ENCODE measurements at places on chromosomes 6 and 20. TPM values are rescaled to one million over a fixed set of nuclear protein-coding genes. Genes with fewer than 3 reads are reported as not detected.
A peak's percentile ranks its signal among the peaks of the same experiment; 100 is the strongest.

- no peak for DNase-seq
These were observed 24.8 kb upstream of the DYNLRB1 start for GRCh38 chr20:34491226-34491931.

DNA sequence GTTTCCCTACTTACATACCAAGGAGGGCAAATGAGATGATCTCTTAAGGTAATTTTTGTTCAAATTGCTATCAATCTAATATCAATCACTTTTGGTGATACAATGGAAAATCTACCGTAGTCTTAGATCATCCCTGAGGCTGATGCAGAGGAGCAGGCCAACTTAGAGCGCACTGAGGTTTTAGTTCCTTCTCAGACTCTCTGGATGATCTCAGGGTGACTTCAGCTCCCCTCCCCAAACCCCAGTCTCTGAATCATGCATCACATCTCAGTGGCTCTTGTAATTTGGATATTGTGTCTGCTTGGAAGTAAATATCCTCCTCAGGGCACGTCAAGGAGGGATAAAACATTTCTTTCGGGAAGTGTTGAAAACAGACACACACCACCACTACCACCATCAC is 5.9 kb downstream of the TUBB2B start:
- no peak for DNase-seq

DNA sequence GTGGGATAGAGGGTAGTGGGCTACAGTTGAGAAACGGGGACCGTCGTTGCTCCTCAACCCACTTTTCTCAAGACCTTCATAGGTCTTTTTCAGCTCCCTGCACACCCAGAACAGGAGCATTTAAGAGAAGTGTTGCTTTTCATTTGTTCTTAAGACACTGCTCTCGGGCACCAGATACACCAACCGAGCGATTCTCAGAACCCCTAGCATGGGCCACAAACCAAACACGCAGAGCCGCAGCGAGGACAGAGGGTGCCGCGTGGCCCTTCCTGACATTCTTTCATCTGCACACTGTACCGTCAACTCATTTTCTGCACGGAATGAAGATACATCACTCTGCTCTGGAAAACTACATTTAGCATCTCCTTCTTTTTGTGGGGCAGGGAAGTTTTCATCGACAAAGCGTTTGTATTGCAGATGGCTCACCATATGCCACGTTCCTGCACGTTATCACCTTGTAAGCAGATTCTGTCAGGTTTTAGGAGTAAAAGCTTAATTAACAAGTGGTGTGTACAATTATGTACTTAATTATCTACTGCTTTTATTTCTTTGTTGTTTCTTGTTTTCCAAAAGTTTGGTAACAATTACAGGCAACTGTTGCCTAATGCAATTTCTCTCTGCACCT is 70.4 kb upstream of the MLN start:
- DNase-seq: no peak

GRCh38 chr6:130047088-130047995 is 29.0 kb downstream of the L3MBTL3 start:
- DNase-seq: no peak

- no peak for DNase-seq
These were observed 10.9 kb upstream of the C6orf58 start for GRCh38 chr6:127566119-127566518.

DNA sequence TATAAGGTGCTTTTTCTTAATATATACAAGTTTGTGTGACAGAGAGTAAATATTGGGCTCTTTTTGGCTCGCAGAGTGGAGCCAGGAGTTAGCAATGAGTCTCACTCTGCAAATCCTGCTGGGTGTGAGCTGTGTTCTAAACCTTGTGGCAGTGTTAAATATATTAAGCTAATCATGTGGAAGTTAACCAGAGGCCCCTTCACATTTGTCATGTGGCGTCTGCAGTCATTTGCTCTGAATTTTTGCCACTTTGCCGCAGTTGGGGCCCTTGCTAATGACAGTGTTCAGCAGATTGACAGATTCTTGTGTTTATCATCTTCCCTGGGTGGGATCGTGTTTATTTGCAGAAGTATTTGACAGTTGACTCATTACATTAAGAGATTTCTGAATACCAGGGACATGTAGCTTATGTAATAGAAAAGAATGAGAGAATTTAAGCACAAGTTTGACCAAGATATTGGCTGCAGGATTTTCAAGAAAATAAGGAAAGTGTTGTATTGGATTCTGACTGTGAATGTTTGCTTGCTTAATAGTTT is 37.9 kb downstream of the SPATA2 start:
- no peak for DNase-seq

ID4 gene
- polyA plus RNA-seq: 247 TPM

DNA sequence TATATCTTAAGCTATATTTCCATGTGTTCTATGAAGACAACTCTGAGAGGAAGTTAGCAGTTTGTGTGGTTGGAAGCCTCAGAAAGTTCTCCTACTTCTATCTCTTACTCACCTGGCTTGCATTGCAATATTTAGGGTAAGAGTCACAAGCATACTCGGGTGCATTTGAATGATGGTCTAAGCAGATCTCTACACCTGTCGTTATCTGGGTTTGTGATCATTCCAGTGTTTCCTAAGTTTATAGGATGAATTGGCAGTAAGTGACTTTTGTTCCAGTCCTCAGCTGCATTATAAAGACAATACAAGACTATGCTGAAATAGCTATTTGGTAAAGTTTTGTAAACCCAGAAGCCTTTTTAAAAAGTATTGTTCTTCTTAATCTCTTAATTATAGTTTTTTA is 36.9 kb downstream of the CBFA2T2 start:
- no peak for DNase-seq

PACSIN1 gene
- polyA plus RNA-seq: not detected

IL17A gene
- not detected for polyA plus RNA-seq

PRRT1 gene
- polyA plus RNA-seq: 12.5 TPM

GRCh38 chr20:36298061-36298460 is 8.1 kb upstream of the DLGAP4 start:
- DNase-seq: no peak

FAM162B gene
- not detected for polyA plus RNA-seq

NRSN1 gene
- polyA plus RNA-seq: not detected

DNA sequence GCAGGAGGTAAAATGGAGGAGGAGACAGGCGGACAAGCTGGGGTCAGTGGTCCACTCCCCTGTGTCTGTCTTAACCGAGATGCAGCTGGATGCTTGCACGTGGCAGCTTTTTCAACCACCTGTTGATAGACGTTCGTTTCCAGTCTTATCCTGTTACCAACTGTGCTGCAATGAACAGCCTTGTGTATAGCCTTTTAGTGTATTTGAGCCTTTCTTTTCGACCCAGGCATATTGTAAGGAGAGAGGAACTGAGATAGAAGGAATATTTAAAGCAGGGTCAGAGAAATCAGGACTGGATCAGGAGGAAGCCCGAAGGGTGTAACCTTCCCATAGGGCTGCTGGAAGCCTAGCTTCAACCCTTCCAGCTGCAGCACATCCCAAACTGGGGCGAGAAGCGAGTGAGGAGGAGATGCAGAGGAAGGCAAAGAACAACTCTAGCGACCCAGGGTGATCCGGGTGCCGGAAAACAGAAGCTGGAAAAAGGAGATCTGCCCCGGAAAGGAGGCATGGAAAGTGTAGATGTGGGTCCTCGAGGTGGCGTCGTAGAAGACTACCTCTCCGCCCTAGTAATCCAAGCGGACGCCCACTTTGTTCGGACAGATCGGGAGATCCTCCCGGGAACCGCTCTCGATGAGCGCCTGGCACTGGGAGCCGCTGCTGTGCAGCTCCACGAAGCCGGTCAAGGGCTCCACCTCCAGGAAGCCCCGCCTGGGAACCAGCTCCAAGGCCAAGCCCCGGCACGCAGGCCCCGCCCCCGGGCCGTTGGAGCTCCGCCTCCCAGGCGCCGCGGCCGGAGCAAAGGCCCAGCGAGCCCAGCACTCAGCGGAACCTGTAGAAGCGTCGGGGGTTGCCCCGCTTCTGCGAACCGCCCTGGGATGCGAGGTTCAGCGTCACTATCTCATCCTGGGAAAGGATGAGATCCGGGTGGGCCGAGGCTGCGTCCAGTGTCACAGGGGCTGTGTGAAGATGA is 11.2 kb downstream of the TRIM31 start:
- peak; percentile 95 for DNase-seq

PPP1R3G gene
- 0.63 TPM for polyA plus RNA-seq
